K562 (cell line): ENCODE measurements at places on chromosomes 1 and 21. TPM values are rescaled to one million over a fixed set of nuclear protein-coding genes. Genes with fewer than 3 reads are reported as not detected.

- no peak for DNase-seq
Observed at GRCh38 chr21:16775076-16775475, 737.8 kb upstream of the CXADR start.

DNA sequence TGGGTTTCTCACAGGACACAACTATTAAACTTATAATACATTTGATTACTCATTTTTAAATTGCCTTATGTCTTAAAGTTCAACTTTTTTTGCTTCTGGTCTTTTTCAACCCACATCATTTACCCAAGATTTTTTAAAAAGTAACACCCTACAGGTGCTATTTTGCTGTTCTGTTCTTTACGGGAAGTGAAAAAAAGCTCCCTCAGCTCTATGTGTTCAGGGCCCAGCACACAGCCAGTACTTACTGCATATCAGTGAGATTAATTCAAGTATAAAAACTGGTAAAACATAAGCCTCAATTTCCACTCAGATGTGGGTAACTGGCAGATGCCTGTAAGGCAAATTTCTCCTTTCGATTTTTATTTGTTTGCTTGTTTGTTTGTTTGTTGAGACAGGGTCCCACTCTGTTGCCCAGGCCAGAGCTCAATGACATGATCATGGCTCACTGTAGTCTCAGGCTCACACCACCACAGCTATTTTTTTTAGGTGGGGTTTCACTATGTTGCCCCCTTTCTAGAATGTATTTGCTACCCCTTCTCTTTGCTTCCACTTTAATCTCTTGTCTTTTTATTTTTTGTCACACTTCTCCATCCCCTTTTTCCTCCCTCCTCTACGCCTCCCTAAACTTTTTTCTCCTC, 20.3 kb downstream of the RNASEL start:
- DNase-seq: no peak

GRCh38 chr1:23129846-23130245, 38.8 kb downstream of the LUZP1 start:
- no peak for DNase-seq

IL19 gene
- total RNA-seq: not detected in 2 replicates

ACTL8 gene
- total RNA-seq: 2.1 and 2.7 TPM in 2 replicates

EFNA4 gene
- 4.7 and 6.1 TPM in 2 replicates for total RNA-seq

GRCh38 chr21:44354001-44354405, 582 bp downstream of the TRPM2 start:
- no peak for DNase-seq

ATP6V1G3 gene
- not detected in 2 replicates for total RNA-seq

GRCh38 chr1:180566026-180566425, 7.3 kb downstream of the OVAAL start:
- no peak for DNase-seq

IFI44L gene
- 0.18 and 0.22 TPM in 2 replicates for total RNA-seq

GRCh38 chr1:200784576-200784975, 45.9 kb downstream of the CAMSAP2 start:
- no peak for DNase-seq

DNA sequence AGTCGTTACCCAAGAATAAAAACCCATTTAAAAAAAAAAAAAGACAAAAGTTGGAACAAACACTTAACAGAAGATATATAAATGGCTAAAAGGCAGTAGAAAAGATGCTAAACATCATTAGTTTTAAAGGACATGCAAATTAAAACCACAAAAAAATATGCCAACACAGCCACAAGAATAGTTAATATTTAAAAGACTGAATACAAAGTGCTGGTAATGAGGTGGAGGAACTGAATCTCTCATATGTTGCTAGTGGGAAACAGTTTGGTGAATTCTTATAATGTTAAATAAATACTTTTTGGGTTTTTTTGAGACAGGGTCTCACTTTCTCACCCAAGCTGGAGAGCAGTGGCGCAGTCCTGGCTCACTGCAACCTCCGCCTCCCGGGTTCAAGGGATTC, 10.0 kb downstream of the LRRC40 start:
- no peak for DNase-seq

DNA sequence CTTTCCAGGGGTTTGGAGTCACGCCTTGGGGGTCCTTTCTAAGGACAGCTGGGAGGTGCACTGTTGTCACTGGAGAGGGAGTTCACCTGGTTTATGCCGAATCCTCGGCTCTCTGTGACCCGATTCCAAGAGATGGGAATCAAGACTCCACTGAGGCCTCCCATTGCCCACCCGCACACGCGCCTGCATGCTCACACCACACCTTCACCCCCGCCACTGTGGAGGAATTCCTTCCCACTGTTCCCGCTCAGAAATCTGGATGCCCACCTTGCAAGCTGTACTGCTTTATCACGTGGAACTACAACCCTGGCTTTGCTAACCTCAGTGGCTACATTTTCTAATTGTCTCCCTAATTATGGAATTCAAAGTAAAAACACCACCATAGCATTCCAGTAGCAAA, 29.2 kb downstream of the PGBD5 start:
- DNase-seq: no peak
